Motor neuron (in vitro differentiated cells): ENCODE measurements at places on chromosomes 4 and X. TPM values are rescaled to one million over a fixed set of nuclear protein-coding genes. Genes with fewer than 3 reads are reported as not detected.

AKAP4 gene
- not detected in 2 replicates for total RNA-seq

PRDM5 gene
- total RNA-seq: 16.8 and 18.9 TPM in 2 replicates

GPR119 gene
- not detected in 2 replicates for total RNA-seq

SGCB gene
- total RNA-seq: 13.4 and 17.9 TPM in 2 replicates

HPSE gene
- total RNA-seq: 1.1 and 1.2 TPM in 2 replicates

MAGEB10 gene
- not detected in 2 replicates for total RNA-seq

APLN gene
- total RNA-seq: 0.88 and 1.2 TPM in 2 replicates

HOPX gene
- 1.8 and 2.2 TPM in 2 replicates for total RNA-seq

ZNF630 gene
- total RNA-seq: 1.7 and 1.8 TPM in 2 replicates

FAM9B gene
- total RNA-seq: not detected in 2 replicates

GAB1 gene
- total RNA-seq: 10.4 and 14.0 TPM in 2 replicates

COL4A6 gene
- total RNA-seq: 1.1 and 1.7 TPM in 2 replicates

ADH6 gene
- 0.32 and 1.1 TPM in 2 replicates for total RNA-seq
